Stimulated activated naive CD4-positive, alpha-beta T cell treated with Interleukin-2 at 50 U/mL for 16 hours (primary cell): ENCODE measurements at places on chromosomes 1 and 21.
A peak's percentile ranks its signal among the peaks of the same experiment; 100 is the strongest.

- DNase-seq: no peak
Observed at GRCh38 chr21:23543333-23543732, 2063.9 kb downstream of the MRPL39 start.

DNA sequence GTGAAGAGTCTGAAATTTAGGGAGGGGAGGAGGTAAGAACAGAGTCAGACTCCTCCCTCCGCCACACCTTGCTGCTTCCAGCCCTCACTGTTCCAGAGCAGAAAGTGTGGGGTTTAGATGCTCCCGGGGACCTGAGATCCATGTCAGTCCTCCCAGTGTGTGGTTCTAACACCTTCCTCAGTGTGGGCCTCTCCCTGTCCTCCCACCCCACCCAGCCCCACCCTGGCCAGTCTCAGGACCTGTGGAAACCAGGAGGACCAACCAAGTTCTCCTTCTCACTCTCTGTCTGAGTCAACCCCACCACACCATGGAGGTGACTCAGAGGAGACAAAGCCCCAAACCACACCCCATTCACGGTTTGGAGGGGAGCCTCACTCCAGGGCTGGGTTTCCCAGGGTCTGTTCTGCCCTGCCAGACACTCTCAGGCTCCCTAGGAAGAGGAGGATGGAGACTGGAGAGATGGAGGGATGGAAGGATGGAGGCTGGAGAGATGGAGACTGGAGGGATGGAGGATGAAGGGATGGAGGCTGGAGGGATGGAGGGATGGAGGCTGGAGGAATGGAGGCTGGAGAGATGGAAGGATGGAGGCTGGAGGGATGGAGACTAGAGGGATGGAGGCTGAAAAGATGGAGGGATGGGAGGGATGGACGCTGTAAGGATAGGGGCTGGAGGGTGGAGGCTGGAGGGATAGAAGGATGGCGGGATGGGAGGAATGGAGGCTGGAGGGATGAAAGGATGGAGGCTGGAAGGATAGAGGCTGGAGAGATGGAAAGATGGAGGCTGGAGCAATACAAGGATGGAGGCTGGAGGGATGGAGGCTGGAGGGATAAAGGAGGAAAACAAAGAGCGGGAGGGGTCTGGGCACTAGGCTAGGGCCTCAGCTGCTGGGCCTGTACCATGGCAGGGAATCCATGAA is 100.9 kb upstream of the RUNX3 start:
- DNase-seq: peak; percentile 79

GRCh38 chr1:174883409-174883808 is 116.3 kb upstream of the CACYBP start:
- no peak for DNase-seq

DNA sequence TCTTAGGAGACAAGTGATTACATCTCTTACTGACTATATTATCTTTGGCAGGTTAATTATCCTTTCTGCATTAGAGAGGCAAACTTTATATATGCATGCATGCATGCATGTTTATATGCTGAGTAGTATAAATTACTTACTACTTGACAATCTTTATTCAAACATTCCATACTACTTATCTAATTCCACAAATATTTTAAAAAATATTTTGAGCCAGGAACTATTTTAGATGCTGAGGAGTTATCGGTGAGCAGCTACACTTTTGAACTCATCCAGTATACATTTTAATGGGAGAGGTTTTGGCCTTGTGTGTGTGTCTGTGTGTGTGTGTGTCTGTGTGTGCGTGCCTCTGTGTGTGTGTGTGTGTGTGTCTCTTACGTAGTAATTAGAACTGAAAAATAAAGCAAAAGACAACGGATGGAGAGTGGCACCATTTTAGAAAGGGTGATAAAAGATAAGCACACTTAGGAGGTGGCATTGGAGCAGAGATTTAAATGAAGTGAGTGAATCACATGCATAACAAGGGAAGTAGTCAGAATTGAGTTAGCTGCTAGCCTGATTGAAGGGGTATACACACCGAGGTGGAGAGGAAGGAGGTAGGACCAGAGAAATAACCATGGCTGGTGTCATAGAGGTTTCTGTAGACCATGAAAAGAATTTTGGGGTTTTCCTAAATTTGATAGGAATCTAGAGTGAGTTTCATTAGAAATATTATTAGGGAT is 1488.4 kb downstream of the MRPL39 start:
- DNase-seq: no peak

- no peak for DNase-seq
Observed at GRCh38 chr1:4047666-4048065, 147.6 kb upstream of the C1orf174 start.

DNA sequence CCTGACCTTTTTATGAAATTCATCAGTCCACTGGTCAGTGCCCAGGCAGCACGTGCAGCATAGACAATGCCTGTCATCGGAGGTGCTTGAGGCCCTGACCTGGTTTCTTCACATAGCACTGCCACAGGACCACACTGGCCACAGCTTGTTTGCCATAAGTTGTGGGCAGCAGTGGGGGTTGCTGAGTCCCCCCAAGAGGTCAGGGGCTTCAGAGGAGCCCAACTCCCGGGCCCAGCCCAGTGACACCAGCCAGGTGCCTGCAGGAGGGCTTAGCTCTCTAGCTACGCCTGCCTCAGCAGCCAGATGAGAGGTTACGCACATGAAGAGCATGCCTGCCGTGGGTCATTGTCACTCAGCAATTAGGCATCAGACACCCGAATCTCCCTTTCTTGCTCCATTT is 41.6 kb downstream of the UBASH3A start:
- DNase-seq: no peak

DNA sequence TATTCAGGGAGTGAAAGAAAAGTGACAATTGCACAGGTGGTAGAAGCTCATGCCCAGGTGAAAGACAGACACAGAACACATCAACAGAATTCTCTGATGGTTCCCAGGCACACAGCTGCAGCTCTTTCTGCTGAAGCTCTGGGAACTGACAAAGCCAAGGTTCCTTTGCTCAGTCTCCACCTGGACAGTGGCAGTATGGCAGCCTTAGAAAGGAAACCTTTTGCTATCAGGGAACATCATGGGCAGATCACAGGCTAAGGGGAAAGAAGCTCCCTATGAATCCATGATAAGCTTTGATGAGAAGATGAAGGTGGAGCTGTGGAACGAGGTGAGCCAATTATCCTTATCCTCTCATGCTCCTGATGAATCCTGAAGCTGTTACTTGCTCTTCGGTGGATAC is 1.2 kb downstream of the SPRR2B start:
- no peak for DNase-seq

GRCh38 chr1:41378222-41378621 is 17.0 kb downstream of the FOXO6 start:
- DNase-seq: no peak

DNA sequence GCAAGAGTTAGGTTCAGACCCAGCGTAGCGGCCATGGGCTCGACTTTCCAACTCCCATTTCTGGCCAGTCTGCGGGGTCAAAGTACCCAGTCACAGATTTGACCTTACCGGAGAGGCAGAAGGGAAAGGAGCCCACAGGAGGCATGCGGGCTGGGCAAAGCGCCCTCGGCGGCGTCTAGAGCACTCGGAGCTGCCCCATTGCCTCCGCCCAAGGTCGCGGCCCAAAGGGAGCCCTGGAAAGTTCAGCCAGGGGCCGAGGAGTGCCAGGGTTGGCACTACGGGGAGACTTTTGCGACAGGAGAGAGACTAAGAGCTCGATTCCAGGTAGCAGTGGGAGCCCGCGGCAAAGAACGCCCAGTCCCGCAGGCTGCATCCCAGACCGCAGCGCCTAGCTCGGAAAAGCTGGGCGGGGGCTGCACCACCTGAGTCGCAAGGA is 896 bp downstream of the KANK4 start:
- DNase-seq: no peak

DNA sequence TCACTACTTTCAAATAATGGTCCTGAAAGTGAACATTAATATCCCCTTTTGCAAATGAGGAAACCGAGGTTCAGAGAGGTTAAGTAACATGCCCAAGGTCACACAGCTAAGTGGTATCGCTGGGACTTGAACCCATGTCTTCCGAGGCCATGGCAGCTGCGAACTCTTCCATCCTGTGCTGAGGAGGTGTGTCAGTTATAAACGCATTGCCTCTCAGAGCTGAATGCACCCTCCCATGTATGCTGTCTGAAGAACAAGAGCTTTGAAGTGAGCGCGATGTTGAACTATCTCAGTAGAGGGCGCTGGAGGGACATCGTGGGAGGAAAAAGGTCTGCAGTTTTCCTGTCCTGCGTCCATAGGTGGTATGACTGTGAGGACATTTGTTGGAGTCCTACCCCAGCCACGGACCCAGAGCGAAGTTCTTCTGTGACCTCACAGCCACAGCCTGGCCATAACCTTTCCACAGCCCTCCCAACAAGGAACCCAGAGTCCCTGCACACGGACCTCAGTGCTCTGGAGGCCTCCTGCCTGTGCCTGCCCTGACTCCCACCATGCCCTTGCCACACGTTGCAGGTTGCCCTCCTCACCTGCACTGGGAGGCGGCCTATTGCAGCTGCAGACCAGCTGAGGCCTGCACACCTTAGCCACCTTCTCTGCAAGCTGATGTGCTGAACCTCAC is 7.5 kb downstream of the MYOC start:
- DNase-seq: peak; percentile 47

DNA sequence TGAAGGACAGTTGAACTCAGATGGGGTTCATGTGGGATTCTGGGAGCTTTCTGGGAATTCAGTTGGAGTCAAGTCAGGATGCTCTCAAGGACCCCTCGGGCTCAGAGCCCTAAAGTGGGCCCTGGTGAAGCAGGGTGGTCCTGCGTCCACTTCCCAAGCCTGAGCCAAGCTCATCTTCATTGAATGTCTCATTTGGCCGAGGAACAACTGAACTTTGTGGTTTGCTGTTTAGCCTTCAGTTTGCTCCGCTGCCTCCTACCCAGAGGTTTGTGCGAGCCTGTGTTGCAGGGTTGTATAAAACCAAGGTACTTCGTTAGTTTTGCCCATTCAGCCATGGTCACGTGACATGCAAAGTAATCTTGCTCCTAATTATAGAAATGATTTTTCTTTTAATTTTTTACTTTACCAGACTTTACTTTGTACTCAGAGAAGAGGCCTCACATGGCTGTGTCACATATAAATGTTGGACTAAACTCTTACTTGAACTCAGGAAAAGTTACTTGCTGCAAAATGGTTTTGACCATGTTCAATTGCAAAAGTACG is 49.7 kb downstream of the B3GALT5 start:
- no peak for DNase-seq

DNA sequence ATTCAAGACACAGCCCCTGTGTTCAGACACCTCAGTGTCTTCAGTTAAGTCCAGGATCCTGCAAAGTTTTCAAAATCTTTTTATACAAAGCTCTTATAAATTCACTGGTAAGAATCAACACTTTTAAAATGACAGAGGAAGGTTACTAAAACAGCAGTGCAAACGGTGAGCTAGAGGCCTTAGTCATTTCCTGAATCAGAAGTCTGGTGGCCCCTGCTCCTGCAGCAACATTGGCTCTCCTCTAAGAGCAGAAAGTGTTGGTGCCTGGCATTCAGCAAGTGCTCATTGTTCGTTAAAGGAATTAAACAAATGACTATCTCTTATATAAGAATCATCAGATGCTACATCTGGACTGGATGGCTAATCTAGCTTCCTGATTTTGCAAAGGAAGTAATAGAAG is 282.9 kb downstream of the PTGER3 start:
- DNase-seq: no peak

GRCh38 chr1:21323091-21323490 is 32.8 kb upstream of the ECE1 start:
- DNase-seq: no peak

DNA sequence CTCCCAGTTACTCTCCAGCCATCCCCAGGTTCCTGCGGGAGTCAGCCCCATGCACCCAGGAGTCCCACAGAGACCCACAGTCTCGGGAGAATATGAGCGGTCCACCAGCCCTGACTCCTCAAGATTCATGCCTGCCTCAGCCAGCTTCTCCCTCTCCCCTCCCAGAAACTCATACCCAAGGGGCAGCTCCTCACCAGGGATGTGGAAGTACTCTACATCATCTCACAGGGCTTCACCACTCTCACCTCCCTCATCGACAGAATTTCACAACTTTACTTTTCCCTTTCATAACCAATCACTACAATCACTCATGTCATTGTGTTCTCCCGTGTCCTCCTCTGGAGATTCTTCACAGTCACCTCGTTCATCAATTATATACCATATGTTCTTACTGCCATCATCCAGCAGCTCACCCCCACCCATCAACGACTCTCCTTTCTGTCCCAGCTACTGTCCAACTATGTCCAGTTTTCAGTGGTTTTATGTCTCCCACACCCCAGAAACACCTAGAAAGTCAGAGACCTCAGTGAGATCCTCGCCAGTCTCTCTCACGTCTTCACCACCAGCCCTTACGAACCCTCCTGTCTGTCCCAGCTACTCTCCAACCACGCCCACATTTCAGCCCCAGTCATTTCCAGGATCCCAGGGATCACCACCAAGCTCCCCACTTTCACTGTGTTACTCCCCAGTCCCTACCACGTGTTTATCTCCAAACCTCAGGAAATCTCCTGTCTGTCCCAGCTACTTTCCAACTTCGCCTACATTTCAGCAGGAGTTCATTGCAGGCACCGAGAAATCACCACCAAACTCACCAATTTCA is 1530.1 kb upstream of the TPTE start:
- DNase-seq: no peak

DNA sequence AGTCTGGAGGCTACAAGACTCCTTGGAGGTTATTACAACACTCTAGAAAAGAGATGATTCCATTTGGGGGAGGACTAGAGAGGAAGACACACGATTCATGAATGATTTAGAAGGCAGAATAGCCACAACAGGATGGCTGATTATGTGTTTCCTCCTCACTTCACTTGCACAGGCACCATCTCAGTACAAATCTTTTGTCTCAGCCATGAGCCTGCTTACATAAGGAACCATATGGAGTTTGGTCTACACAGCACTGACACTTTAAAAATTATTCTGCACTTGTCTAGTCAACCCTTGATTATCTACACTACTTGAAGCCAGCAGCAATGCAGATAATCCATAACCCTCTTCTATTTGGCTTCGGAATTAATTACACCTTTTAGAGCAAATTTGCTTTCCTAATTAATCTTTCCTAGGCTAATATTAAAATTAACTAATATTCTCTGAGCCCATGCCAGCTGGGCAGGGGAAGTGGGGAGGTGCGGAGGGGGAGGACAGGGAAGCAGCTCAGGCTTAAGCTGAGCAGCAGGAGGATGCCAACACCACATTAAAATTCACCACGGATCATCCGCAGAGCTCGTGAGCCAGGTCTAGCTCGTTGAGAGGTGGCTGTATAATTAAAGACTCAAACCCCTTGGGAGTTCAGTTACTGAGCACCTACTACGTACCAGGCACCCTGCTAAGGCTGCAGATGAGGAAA is 3.2 kb upstream of the LEMD1 start:
- DNase-seq: no peak

DNA sequence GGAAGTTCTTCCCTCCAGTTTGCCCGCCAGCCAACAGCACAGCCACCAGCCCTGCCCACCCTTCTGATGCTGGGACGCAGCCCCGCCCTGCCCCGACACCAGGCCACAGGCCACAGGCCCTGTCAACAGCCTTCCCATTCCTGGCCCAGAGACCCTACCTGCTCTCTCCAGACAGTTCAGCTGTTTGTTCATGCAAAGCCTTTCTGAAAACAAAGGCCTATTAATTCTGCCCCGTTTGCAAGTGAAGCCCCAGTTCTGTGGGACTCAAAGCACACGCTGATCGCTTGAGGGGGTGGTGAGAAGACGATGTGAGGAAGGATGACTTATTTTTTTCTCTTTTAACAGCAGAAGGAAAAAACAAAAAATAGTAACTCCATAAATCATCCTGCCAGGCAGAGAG is 55.4 kb upstream of the KIF26B start:
- DNase-seq: no peak

GRCh38 chr1:175885326-175885725 is 141.9 kb upstream of the TNR start:
- no peak for DNase-seq

- no peak for DNase-seq
Observed at GRCh38 chr21:27380303-27380702, 413.4 kb upstream of the ADAMTS5 start.
